Esophagus squamous epithelium (tissue), 5 donors: ENCODE measurements at places on chromosomes 3 and 15.

GRCh38 chr3:70096376-70097066, 97.0 kb downstream of the SAMMSON start:
- no peak for DNase-seq

DNA sequence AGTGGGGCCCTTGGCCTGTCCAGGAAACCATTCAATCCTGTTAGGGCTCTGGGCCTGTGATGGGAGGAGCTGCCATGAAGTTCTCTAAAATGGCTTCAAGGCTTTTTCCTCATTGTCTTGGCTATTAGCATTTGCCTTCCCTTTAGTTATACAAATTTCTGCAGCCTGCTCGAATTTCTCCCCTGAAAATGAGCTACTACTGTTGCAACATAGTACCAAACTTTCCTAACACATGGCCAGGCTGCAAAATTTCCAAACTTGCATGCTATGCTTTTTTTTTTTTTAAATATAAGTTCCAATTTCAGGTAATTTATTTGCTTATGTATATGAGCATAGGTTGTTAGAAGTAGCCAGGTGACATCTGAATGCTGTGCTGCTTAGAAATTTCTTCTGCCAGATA, 560.8 kb upstream of the TBL1XR1 start:
- no peak for DNase-seq

DNA sequence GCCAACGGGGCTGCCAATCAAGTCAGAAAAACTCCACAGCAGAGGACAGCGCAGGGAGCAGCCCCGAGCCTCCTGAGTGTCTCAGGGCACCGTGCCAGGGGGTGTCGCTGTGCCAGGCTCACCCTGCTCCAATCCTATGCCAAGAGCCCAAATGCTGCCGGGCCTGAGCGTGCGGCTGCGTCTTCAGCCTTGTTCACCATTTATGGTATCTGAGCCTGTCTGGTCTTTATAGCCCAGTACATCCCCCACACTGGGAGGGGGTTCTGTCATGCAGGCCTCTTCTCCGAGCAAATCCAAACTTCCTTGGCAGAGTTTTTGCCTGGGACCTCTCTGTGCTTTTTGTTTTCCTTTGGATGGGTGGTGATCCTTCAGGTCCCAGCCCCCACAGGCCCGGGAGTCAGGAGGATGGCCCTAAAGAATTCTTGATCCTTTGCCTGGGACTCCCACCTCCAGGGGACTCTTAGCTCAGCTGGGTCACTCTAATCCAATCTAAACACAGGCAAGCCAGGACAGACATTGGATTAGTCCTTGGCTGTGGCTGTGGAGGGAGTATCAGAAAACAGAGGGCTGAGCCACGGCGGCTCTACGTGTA, 135.1 kb upstream of the HACD2 start:
- no peak for DNase-seq

- no peak for DNase-seq
These were observed 71.9 kb upstream of the LPP start for GRCh38 chr3:188082031-188082430.

DNA sequence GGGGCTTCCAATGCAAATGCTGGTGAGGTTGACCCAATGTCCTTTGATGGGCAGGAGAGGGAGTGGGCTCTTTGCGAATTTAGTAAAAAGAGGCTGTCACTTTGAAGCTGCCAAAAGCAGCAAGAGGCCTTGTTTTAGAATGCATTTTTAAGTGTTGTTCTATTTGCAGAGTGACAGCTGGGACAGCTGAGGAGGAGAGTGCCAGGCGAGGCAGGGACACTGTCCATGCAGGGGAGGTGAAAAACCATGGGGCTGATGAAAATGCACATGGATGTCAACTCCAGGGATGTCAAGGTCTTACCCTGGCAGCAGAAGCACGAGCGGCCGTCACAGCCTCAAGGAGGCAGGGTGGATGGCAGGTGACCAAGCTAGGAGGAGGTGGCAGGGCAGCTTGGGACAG, 279.8 kb downstream of the ADAMTS17 start:
- DNase-seq: no peak

DNA sequence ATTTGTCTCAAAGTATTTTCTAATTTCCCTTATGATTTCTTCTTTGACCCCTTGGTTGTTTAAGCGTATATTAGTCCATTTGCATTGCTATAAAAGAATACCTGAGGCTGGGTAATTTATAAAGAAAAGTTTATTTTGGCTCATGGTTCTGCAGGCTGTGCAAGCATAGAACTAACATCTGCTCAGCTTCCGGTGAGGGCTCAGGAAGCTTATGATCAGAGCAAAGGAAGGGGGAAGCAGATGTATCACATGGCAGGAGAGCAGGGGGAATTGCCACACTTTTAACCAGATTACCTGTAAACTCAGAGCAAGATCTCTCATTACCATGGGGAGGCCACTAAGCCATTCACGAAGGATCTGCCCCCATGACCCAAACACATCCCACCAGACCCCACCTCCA, 148.2 kb downstream of the PDE8A start:
- no peak for DNase-seq

DNA sequence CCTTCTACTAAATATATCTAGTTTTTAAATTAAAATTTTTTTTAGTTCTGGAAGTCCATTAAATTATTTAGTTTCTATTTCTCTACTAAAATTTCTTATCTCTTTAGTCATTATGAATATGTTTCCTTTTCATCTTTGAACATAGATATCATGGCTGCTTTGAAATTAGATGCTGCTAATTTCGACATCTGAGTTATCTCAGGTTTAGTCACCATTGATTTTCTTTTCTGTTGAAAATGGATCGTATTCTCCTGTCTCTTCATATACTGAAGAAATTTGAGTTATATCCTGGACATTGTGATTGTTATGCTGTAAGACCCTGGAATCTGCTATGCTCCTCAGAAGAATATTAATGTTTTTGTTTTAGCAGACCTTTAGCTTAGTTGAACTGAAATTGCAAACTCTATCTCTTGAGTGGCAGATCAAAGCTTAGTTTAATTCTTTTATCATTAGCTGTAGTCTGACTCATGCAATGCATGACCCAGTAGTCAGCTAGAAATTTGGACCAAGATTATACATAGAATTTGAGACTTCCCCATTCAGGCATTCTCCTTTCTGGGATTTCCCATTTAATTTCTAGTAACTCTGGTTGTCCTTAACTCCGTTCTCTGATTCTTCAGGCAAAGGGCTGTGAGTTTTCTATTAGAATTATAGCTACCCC, 439.8 kb upstream of the IL12A start:
- DNase-seq: no peak

DNA sequence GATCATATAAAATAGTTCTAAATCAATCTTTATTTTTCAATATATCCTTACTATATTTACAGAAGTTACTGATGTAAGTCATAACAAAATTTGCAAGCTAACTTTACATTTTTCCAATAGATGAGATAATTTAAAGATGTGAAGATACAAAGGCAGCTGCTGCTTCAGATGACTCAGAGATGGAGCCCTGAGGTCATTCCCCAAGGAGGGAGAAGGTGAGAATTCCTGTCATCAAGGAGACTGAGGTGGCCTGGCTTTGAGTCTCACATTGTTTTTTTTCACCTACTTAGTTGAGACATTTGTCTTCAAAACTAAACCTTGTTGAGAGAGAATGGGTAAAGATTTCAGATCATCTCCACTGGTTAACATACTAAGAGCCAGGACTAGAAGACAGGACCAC, 3.9 kb upstream of the SAMD7 start:
- no peak for DNase-seq
